Stimulated activated CD4-positive, alpha-beta T cell treated with anti-CD3 and anti-CD28 coated beads, Interleukin-1b, Interleukin-23, amount 100 ng/mL, for 24 hours (primary cell): ENCODE measurements at places on chromosomes 16 and 17.

DNA sequence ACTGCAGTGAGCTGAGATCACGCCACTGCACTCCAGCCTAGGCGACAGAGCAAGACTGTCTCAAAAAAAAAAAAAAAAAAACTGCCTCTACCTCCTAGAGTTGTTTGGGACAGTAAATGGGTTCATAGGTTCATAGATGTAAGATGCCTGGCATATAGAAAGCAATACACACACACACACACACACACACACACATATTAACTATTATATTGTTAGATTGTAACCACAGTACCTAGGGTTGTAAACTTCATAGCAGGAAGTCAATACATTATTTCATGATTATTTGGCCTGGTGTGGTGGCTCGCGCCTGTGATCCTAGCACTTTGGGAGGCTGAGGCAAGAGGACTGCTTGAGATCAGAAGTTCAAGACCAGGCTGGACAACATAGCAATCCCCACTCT lies 5.8 kb downstream of the XPO6 start:
- no peak for DNase-seq

DNA sequence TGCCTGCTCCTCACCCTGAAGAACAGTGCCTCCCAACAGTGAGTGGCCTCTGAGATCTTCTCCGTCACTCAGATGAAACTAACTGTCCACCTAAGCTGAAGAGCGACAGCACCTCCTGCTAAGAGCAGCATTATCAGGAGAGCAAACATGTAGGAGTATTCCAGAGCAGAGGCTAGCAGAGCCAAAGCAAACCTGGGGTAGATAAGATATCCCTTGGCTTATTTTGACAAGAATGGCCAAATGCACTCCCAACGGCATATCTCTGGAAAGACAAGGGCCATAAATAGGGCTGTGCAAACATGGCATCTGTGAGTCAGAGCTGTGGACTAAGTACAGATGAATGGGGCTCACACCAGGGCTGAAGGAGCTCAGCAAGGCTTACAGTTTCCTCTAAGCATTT lies 96.3 kb downstream of the NDEL1 start:
- DNase-seq, result no peak

GRCh38 chr16:61042737-61043136 lies 993.5 kb downstream of the CDH8 start:
- no peak for DNase-seq

DNA sequence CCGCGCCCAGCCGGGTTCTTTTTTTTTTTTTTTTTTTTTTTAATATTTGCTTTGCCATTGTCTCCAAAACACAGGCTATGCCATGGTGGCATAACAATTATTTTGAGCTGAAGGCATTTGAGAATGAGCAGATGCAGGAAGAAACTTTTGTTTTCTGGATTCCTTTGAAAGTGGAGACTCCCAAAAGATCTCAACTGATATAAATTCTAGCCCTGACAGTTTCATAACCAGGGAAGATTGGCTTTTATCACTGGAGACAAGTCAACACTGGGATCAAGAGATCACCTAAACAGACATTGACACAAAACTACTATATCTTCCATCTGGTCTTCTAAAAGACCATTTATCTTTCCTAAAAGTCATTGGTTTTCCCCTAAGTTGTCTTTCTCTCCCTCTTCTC lies 10.1 kb upstream of the PRKCA start:
- DNase-seq, result no peak

GRCh38 chr16:48393485-48394354 lies 8.5 kb upstream of the SIAH1 start:
- no peak for DNase-seq

DNA sequence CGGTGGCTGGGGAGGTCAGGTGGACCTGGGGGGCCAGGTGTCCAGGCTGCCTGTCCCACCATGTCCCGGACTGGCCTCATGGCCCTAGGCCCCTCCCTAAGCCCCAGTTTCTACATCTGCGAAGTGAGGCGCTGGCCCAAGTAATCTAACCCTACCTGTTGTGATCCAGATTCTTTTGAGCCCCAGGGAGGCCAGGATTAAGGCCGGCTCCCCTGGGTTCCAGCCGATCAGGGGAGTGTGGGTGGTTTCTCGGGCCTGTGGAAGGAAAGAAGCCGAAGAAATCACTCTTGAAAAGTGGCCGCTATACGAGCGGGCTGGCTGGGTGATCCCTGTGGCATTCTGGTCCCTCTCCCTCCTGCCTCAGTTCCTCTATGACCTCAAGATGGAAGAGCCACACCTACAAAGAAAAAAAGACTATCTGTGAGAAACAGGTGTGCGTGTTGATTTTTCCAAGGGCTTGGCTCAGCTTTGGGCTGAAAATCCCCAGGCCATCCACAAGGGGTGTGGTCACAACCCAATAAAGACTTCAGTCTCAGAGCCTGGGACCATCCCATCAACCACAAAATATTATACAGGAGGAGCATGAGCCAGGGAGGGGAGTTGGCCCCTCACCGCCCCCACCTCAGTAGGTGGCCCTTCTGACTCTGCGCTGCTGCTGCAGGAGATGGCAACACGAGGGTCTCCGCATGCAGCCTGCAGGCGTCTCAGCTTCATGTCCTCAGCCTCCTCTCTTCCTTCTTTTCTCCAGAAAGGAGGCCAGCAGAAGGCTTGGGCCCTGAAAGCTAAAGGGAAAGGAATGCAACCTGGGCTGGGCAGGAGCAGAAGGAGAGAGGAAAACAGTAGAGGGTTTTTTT lies 20.3 kb downstream of the GPR142 start:
- no peak for DNase-seq

GRCh38 chr17:75321506-75321905 lies 32.3 kb upstream of the SLC25A19 start:
- no peak for DNase-seq

DNA sequence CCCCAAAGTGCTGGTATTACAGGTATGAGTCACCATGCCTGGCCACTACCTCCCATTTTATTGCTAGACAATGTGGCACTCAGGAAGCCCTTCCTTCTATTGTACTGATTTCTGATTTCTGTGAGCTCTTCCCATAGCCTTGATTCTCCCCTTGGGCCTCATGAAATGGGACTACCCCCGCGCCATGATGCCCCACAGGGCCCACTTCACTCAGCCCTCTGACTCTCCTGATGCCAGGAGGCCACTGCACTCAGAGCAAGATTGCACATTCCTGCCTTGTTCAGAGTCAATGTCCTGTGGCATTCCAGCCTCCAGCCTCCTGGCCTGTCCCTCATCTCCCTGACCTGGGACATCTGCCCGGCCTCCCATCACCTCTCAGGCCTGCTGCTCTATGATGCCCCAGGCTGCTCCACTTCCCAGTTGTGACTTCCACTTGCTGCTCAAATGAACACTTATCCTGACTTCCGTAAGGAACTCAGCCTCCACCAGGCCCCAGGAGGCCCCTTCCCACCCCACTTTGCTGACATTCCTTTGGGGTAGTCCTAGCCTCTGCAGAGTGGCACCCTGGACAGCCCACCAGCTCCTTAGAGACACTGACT lies 66.6 kb upstream of the KSR1 start:
- no peak for DNase-seq

GRCh38 chr16:24138024-24138423 lies 118.1 kb upstream of the CACNG3 start:
- no peak for DNase-seq

DNA sequence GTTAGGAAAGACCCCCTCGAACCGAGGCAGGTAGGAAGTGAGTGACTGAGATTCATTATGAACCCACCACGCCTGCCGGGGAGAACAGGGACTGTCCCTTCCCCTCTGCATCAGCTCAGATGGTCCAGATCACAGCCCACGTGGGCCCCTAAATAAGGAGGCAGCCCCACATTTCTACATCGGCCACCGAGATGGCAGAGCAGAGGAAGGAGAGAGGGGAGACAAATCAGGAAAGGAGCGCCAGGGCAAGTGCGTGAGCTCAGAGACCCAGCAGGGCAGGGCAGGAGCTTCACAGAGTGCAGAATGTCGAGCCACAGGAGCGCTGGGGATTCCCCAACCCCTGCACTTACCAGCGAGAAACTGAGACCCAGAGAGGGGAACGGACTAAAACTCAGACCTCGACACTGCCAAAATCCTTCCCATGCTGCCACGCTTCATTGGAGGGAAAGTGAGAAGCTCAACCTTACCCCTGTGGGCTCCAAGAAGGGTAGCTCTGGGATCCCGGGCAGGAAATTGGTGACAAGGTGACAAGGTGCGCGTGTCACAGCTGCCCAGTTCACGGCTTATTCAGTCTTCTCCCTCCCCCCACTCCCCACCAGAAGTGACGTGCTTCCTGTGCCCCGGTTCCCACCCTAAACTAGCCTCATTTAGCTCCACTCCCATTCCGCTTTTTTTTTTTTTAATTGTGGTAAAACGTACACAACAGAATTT lies at the start of gene ICAM2:
Gene ICAM2, minus strand, starts transcription at position 578 of the 711 bp plus-strand sequence. CDS start 13,942 bp downstream, outside the sequence.
- peak; percentile 71 for DNase-seq

- no peak for DNase-seq
Measured at GRCh38 chr16:56260378-56261160, 69.3 kb downstream of the GNAO1 start.

DNA sequence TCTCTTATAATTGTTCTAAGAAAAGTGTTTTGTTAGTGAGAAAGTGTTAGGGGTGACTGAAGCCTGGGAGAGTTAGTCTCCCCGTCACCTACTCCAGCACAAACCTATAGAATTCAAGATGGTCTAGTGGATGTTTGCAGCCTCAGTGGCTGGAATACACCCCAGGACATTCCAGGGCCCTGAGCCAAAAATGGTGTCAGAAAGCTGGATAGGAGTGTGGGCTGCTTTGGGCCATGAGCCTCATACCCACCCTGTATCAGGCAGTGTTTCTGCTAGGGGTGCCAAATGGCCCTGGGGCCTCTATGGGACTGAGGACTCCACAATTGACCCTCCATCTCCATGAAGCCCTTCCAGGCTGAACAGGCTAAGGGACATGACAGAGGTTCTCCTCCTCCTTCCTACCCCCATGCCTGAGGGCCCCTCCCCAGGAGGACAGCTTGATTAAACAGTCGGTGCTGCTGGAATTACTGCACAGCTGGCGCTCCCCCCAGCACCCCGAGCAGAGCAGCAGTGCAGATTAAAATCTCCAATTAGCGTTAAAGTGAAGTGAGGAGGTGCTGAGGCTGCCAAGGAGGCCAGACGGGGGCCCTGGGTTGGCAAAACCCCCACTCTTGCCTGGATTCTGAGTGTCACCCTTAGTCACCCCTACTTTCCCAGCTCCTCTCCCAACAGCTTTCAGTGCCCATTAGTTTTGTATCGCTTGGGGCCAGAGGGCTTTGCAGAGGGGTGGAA lies 59.1 kb downstream of the NEUROD2 start:
- no peak for DNase-seq

GRCh38 chr17:47708312-47708863 lies 14.4 kb downstream of the TBKBP1 start:
- DNase-seq, result no peak

- no peak for DNase-seq
Measured at GRCh38 chr16:20002936-20003335, 70.8 kb downstream of the GPR139 start.

DNA sequence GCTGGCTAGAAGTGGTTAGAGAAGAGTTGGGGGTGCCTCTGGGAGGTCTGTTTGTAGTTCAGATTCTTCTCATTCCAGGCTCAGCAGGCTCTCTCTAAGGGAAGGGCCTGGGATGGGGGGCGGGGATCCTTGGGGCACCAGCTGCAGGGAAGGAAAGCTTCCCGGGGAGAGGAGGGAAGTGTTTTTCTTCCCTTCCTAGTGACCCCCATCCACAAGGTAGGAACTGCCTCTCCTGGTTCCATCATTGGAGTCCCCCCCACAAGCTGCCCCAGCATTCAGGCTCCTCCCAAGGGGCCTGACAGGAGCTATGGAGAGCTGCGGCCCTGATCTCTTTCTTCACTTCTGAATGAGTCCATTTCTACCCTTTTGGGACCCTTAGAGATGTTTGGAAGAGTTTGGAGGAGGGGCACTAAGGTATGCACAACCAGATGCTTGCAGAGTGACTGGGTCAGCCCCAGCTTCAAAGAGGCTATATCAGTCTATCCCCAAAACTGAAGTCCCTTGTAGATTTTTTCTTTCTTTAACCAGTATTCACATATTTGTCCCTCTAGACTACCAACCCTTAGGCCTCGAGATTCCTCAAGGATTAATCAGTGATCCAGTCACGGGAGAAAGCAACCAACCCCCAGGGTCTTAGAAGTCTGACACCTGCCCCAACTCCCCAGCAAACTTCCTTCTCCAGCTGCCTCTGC lies 13.9 kb upstream of the FZD2 start:
- DNase-seq, result no peak

GRCh38 chr17:80092959-80093358 lies 8.4 kb upstream of the GAA start:
- DNase-seq, result no peak

DNA sequence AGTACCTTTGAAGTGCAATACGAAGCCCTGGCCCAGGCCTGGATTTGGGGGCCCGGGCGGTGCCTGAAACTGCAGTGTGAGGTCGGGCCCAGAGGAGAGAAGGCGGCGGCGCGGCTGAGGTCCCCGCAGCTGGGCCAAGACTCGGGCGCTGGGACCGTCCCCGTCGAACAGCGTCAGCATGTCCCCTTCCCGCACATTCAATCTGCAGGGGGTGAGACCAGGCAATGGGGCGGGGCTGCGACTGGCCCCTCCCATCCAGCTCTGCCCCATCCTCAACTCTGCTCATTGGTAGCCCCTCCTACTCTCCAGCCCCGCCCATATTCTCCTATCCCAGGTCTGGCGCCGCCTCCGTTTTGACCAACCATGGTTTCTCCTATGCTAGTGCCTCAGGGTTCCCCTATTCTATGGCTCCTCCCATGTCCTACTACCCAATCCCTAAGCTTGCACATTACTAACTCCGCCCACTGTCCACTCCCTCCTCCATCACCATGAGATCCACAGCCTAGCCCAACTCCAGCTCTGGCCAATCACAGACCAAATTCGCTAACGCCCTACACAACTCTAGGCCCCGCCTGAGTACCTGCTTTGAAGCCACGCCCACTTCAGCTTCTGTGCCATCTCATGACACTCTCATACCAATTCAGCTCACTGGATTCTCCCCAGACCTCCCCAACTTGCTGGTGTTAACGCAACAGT lies 14.4 kb upstream of the CDIPT start:
- no peak for DNase-seq

DNA sequence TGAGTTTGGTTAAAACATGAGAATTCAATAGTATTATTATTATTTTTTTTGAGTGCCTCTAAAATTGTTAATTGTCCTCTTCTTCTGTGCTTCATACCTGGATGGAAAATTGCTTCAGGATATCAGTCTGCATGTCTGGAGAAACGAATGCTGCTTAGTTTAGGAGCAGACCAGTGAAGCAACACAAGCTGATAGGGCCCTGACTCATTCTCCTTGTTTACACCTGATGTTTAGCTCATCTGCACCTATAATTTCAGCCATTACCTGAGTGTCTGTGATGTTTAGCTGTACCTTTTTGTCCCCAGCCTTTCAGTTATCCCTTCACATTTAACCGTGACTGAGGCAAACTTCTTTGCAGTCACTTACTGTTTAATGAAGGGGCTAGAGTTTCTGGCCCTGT lies 14.8 kb downstream of the SNTB2 start:
- no peak for DNase-seq

GRCh38 chr16:46555951-46556350 lies 65.2 kb downstream of the SHCBP1 start:
- no peak for DNase-seq

- no peak for DNase-seq
Measured at GRCh38 chr16:4002121-4002520, 114.1 kb downstream of the ADCY9 start.

- no peak for DNase-seq
Measured at GRCh38 chr16:19967561-19967960, 82.9 kb upstream of the GPRC5B start.

- peak; percentile 59 for DNase-seq
Measured at GRCh38 chr17:82153745-82154375, 55.8 kb upstream of the FASN start.
